ENCODE measurements at places on chromosomes 13 and 19. TPM values are rescaled to one million over a fixed set of nuclear protein-coding genes. Genes with fewer than 3 reads are reported as not detected.

Gene ZNF329
- total RNA-seq, result 15.4 TPM

Gene EHD2
- 5.5 TPM for total RNA-seq

Gene ZNF419
- 15.5 TPM for total RNA-seq

Gene IL17D
- 0.88 TPM for total RNA-seq

Gene TMEM38A
- total RNA-seq, result 3.7 TPM

Gene CBARP
- 21.5 TPM for total RNA-seq

Gene ACP7
- not detected for total RNA-seq

Gene RBM26
- 88.3 TPM for total RNA-seq

Gene ADGRE1
- total RNA-seq, result not detected

Gene NKPD1
- 0.05 TPM for total RNA-seq

Gene ZNF492
- total RNA-seq, result not detected

Gene CFAP97D2
- not detected for total RNA-seq

Gene PRODH2
- 1.2 TPM for total RNA-seq

DNA sequence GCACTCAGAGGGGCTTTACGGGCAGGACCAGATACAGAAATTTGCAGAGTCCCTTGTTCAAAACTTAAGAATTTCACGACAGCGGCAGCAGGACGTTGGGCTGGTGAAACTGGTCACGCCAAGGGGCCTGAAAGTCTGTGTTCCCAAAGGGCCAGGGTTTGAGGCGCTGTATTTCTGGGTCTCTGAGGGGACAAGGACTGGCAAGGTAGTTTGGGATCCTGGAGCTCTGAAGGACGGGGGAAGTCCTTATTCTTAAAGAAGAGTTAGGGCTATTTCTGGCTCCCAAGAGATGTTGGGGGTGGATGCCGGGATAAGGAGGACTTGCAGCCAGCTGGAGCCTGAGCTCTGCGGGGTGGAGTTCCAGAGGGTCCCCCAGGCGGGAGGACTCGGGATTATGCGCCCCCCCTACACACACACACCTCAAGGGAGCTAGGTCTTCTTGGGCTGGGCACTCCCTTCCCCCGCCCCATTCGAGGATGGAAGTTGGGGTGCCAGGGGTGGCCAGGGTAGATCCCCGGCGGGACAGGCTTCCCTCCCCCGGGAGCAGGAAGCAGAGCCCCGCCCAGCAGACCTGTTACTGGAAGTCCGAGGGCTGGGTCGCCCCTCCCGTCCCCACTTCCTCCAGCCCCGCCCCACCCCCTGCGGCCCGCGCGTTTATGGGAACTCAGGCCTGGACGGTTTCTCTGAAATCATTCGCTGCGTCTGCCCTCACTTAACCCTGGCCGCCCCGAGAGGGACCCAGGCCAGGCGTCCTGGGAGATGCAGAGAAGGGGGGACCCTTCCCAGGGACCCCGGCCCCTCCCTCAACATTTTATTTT, 5.6 kb downstream of the BCL3 start:
- H3K36me3 ChIP-seq, result no peaks in the 10 kb centered on the region
- peak; percentile 87 for DNase-seq
- peaks cover 50% of the 10 kb centered on the region for H3K27me3 ChIP-seq
- H3K27ac ChIP-seq, result no peak overlapping the region
- H3K4me3 ChIP-seq, result peak overlapping the region; percentile 71
- H3K4me1 ChIP-seq, result peaks cover 4% of the 10 kb centered on the region

GRCh38 chr13:51839711-51840540, 5.1 kb downstream of the TMEM272 start:
- no peak overlapping the region for H3K27ac ChIP-seq
- H3K4me3 ChIP-seq, result no peak overlapping the region
- no peak for DNase-seq
- H3K36me3 ChIP-seq, result no peaks in the 10 kb centered on the region
- no peaks in the 10 kb centered on the region for H3K27me3 ChIP-seq

DNA sequence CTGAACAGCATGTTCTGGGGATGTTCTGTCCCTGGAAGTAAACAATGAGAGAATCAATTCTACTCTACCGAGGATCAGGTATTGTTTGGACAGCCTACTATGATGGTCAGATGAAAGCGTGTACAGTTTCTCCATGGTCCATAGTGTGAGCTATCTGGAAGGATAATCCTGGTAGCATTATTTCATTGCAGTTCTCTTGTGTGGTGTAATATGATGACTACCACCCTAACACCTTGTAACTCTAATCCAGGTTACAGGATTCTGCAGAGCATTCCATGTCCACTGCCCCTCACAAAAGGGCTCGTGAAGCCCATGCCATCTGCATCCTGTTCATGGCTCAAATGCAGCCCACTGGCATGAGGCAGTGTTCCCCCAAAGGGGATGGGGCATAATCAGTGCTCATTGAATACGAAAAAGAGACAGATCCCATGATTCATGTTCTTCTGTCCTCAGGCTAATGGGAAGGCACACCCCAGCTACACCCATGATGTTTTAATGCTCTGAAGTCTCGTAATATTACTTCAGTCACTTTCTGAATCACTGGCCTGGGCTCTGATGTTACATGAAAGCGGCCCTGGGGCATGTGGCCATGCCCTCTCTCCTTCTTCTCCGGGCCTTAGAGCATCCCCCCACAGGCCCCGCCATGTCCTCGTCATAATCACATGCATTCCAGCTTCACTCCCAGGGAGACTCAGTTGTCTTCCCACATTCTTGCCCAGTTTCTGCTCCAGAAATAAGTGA, 68.4 kb downstream of the HSPH1 start:
- H3K36me3 ChIP-seq, result no peaks in the 10 kb centered on the region
- H3K4me3 ChIP-seq, result no peak overlapping the region
- H3K27me3 ChIP-seq, result no peaks in the 10 kb centered on the region
- H3K27ac ChIP-seq, result no peak overlapping the region
- DNase-seq, result no peak
- peaks cover 10% of the 10 kb centered on the region for H3K4me1 ChIP-seq

DNA sequence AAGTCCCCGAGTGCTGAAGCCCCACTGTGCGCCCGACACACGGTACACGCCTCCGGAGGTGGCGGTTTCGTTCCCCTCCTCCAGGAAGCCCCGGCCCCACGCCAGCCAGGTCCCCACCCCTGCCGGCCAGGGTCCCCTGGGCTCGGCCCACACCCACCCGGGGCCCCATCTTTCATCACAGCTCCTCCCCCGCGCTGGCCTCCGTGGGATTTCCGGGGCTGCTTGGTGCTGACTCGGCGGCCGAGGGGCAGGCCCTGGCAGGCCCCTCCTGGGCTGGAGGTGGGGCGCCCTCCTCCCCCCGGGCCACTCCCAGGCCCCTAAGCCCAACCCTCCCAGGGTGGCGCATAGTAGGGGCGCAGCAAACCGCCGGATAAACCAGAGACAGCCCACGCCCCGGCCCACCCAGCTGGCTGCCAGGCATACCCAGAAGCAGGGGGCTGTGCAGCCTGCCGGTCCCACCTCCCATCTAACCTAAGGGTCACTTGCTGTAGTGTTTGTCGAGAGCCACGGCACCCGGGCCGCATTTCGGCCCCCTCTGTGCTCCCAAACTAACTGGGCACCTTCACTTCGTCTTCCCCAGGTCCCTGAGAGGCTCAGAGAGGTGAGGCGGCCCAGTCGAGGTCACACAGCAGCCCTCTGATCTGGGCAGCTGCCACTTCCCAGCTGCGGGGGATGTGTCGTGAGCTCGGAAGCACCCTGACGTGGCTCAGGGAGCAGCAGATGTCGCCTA, 6.6 kb downstream of the ZBTB7A start:
- H3K4me3 ChIP-seq, result no peak overlapping the region
- no peaks in the 10 kb centered on the region for H3K4me1 ChIP-seq
- peaks cover 14% of the 10 kb centered on the region for H3K36me3 ChIP-seq
- no peak for DNase-seq
- no peak overlapping the region for H3K27ac ChIP-seq

DNA sequence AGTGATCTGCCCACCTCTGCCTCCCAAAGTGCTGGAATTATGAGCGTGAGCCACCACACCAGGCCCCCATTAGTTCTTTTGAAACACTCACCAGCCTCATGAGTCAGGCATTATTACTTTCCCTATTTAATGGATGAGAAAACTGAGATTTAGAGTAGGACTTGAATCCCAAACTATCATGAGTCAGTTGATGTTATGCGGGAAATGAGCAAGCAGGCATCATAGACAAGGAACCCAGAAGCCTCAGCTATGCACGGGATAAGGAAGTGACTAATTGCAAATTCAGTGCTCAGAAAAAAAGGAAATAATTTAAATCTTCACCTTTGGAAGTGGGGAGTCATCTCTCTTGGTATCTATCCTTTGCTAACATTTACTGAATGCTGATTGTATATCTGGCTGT, 217.5 kb downstream of the ABCC4 start:
- peaks cover 3% of the 10 kb centered on the region for H3K4me1 ChIP-seq
- no peak overlapping the region for H3K27ac ChIP-seq
- H3K36me3 ChIP-seq, result peaks cover 48% of the 10 kb centered on the region
- no peak overlapping the region for H3K4me3 ChIP-seq

DNA sequence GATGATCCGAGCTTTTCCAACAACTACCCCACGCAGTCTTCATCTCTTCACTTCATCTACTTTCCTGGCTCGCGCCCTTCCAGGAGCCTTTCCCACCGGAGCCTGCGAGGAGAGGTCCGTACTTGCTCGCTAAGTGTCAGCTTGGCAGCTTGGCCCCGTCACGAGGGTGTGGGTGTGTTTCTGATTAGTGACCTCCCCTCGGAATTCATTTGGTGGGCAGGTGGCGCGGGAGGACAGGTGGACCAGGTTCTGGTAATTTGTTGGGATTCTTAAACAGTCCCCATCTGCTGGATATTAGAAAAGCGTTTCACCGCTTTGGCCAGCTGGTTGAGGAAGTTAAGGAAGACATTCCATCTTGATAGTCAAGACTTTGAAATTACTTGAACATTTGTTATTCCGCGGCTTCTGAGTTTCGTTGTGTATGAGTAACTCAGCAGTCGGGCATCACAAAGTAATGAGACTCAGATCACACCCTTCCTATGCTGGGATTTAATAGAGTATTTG, 515 bp downstream of the UFM1 start:
- H3K27me3 ChIP-seq, result no peaks in the 10 kb centered on the region
- H3K4me3 ChIP-seq, result peak overlapping the region; percentile 96

DNA sequence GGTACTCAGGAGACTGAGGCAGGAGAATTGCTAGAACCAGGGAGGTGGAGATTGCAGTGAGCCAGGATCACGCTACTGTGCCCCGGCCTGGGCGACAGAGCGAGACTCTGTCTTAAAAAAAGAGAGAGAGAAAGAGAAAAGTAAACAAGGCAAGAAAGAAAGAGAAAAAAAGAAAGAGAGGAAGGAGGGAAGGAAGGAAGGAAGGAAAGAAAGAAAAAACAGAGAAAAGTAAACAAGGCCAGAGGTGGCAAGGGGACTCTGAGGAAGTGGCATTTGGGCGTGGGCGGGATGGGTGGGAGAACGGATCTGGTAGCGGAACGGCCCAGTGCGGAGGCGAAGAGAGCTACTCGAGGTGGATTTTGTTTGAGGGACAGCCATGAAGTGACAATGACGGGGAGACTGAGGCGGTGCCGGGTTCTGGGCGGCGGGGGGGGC, 7.5 kb upstream of the ARRDC2 start:
- H3K36me3 ChIP-seq, result no peaks in the 10 kb centered on the region
- H3K4me1 ChIP-seq, result no peaks in the 10 kb centered on the region
- H3K27me3 ChIP-seq, result peaks cover 10% of the 10 kb centered on the region
- DNase-seq, result no peak

GRCh38 chr13:33787051-33787591, 30.8 kb upstream of the RFC3 start:
- no peaks in the 10 kb centered on the region for H3K4me1 ChIP-seq
- no peak overlapping the region for H3K27ac ChIP-seq
- no peak for DNase-seq
- no peak overlapping the region for H3K4me3 ChIP-seq
- H3K27me3 ChIP-seq, result no peaks in the 10 kb centered on the region

GRCh38 chr19:48842789-48843162, 6.5 kb upstream of the HSD17B14 start:
- H3K27me3 ChIP-seq, result no peaks in the 10 kb centered on the region
- no peak overlapping the region for H3K27ac ChIP-seq
- no peaks in the 10 kb centered on the region for H3K36me3 ChIP-seq
- no peak overlapping the region for H3K4me3 ChIP-seq

DNA sequence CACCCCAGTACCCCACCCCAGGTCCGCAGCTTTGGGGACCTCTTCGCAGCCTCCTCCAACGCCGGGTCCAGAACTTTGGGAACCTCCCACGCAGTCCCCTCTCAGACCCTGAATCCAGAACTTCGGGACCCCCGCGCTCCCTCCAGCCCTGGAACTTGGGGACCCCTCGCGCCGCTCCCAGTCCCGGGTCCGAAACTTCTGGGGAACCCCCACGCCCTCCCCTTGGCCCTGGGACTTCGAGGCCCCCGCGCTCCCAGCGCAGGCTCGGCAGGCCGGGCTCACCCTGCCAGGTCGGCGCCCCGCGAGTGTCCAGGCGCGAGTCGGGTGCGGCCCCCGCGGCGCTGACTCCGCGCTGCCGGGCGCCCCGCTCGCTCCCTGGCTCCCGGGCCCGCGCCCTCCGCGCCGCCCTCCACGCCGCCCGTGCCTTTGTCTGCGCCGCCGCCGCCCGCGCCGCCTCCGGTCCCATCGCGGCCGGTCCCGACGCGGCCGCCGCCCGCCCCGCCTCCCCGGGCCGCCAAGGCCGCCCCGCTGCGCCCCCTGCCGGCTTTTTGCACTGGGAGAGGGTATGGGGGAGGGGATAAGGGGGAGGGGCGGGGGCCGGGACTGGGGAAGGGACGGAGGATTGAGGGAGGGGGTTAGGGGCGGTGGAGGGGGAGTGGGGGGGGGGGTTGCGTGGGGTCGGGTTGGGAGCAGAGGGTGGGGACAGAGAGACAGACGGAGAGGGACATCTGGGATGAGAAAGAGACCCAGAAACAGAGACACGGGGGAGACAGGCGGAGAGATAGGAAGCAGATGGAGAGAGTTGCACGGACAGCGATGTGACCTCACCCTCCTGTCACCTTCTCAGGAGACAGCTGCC, at the start of gene HOMER3:
Gene HOMER3 (minus strand): TSS at position 449 of the 859 bp plus-strand sequence. CDS start 2,235 bp downstream, outside the sequence.
- DNase-seq, result peak; percentile 88
- no peaks in the 10 kb centered on the region for H3K36me3 ChIP-seq
- peak within 1 kb of the TSS; percentile 49 for H3K27ac ChIP-seq
- no peaks in the 10 kb centered on the region for H3K4me1 ChIP-seq
- peaks cover 14% of the 10 kb centered on the region for H3K27me3 ChIP-seq

- no peak overlapping the region for H3K4me3 ChIP-seq
- H3K27ac ChIP-seq, result no peak overlapping the region
- no peaks in the 10 kb centered on the region for H3K4me1 ChIP-seq
- DNase-seq, result peak; percentile 50
- H3K27me3 ChIP-seq, result peaks cover 5% of the 10 kb centered on the region
These were observed 65.3 kb downstream of the GPR12 start for GRCh38 chr13:26695360-26695705.

- H3K4me3 ChIP-seq, result peak overlapping the region; percentile 5
- DNase-seq, result no peak
- no peak overlapping the region for H3K27ac ChIP-seq
- H3K27me3 ChIP-seq, result no peaks in the 10 kb centered on the region
These were observed 52.8 kb downstream of the TNFRSF19 start for GRCh38 chr13:23622985-23623384.
